ENCODE measurements at places on chromosomes 4 and X. TPM values are rescaled to one million over a fixed set of nuclear protein-coding genes. Genes with fewer than 3 reads are reported as not detected.
A peak's percentile ranks its signal among the peaks of the same experiment; 100 is the strongest.

GRCh38 chr4:6019316-6020263 is 1.4 kb upstream of the C4orf50 start:
- no peak for DNase-seq

- DNase-seq: peak; percentile 24
Measured at GRCh38 chrX:134171661-134172587, 65.1 kb upstream of the CCDC160 start.

DNA sequence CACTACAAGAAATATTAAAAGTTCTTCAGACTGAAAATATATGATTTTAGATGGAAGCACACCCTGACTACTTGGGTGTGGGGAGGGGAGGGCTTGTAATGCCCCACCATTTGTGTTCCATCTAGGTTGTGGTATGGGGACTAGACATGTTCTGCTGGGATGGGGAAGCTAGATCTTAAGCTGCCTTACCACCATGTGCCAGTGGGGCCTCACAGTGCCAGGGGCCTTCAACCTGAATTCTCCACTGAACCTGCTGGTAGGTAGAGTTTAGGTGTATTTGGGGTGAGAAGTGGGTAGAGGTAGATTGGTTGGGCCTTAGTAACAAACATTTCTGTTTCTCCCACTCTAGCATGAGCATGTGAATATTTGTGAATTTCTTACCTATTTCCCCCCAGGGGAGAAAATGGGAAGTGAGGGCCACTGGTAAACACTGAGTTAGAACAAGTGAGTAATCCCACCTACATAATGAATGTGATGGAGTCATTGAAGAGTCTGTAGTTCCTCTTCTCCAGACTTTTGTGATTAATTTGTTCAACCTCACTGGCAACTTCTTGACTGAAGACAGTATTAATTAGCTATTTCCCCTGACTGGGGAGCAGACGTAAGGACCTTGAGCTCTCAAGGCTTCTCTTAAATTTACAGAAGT is 44.0 kb downstream of the BRCC3 start:
- DNase-seq: no peak

- no peak for DNase-seq
Measured at GRCh38 chr4:137676357-137676998, 144.2 kb upstream of the PCDH18 start.

DNA sequence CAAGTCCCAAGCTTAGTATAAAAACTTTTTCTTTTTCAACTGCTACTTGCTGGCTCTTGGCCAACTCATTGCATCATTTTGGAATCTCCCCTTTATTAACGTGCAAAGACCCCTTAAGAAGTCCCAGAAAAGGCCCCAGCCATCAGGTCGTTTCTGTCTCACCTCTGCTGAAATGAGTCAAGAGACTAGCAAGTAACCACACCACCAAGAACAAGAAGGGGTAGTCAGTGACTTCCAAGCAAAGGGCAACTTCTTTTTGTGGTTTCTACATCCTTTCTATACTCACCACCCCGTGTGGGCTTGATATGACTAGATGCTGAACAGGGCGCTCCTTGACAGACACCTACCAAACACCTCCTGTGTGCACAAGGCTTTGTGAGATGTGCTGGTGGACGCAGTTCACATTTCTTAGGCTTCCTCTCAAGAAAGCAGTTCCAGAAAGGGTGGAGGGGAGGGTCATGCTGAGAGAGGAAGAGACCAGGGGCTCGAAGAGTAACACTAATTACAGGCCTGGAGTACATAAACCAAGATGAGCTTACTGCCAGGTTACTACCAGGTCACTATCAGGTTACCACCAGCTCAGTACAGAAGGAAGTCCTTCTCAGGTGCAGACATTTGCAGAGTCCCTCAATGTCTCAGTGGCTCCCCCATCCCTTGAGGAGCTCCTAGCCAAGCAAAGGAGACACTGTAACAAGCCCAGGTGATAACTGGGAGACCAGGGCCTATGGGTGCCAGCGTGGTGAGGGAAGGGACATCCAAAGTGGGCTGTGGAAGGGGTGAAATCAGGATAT is 19.3 kb downstream of the JAKMIP1 start:
- no peak for DNase-seq

- no peak for DNase-seq
Measured at GRCh38 chr4:15303052-15303641, 124.7 kb upstream of the C1QTNF7 start.

- peak; percentile 32 for DNase-seq
Measured at GRCh38 chr4:153152501-153153338, 51.5 kb upstream of the TRIM2 start.

GRCh38 chrX:132677233-132677716 is 188.4 kb upstream of the MBNL3 start:
- DNase-seq: no peak

- no peak for DNase-seq
Measured at GRCh38 chrX:20967725-20968124, 406.5 kb upstream of the CNKSR2 start.

DNA sequence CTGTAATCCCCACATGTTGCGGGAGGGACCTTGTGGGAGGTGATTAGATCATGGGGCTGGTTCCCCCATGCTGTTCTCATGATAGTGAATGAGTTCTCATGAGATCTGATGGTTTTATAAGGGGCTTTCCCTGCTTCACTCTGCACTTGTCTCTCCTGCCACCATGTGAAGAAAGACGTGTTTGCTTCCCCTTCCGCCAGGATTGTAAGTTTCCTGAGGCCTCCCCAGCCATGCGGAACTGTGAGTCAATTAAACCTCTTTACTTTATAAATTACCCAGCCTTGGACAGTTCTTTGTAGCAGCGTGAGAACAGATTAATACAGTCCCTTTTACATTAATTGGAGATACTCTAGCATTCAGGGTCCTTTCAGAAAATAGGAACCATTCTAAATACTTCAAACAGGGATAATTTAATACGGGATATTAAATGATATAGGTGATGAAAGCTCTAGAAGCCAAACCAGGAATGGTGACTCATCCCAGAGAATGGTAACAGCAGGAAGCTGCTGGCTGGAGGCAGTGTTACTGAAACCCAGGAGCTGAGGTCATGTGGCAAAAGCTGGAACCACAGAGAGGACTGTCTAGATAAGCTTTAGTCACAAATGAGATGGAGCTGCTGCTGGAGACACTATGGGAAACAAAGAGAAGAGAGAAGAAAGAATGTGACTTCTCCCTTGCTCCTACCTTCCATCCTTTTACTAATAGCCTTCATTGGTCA is 57.3 kb downstream of the GSTCD start:
- no peak for DNase-seq

GRCh38 chrX:13697976-13698375 is 9.0 kb downstream of the RAB9A start:
- DNase-seq: no peak

DNA sequence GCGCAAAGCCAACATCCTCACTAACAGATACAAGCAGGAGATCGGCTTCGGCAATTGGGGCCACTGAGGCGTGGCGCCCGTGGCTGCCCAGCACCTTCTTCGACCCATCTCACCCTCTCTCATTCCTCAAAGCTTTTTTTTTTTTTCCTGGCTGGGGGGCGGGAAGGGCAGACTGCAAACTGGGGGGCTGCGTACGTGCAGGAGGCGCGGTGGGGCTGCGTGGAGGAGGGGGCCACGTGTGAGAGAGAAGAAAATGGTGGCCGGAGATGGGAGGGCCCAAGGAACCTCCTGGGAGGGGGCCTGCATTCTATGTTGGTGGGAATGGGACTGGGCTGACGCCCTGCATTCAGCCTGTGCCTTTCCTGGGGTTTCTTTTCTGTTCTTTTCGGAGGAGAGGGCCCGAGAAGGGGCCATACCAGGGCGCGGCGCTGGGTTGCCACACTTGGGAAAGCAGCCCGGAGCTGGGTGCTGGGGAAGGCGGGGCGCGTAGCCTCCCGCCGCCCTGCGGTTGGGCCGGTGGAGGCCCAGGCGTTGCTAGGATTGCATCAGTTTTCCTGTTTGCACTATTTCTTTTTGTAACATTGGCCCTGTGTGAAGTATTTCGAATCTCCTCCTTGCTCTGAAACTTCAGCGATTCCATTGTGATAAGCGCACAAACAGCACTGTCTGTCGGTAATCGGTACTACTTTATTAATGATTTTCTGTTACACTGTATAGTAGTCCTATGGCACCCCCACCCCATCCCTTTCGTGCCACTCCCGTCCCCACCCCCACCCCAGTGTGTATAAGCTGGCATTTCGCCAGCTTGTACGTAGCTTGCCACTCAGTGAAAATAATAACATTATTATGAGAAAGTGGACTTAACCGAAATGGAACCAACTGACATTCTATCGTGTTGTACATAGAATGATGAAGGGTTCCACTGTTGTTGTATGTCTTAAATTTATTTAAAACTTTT is 4.5 kb downstream of the MID1IP1 start:
- peak; percentile 67 for DNase-seq

DNA sequence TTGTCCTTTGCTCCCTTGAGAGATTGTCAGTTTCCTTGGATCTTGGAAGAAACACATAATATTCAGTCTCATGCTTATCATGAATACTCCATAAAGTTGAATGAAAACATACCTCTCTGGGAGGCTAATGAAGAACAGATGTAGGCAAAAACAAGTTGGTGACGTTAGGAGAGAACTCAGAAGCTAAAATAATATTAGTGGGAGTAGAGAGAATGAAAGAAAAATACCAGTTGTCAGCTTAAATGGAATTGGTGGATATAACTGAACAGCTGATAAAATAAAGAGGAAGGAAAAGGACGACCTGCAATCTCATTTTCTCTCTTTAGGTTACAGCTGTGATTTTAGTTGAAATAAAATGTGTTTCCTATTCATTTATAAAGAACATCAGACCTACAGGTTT is 124.8 kb downstream of the SNCA start:
- DNase-seq: no peak

- no peak for DNase-seq
Measured at GRCh38 chr4:109972786-109973528, 60.3 kb downstream of the EGF start.

GRCh38 chr4:158710814-158711213 is 12.4 kb downstream of the PPID start:
- DNase-seq: no peak

GRCh38 chrX:144730471-144730870 is 516.8 kb upstream of the SPANXN1 start:
- DNase-seq: no peak

DNA sequence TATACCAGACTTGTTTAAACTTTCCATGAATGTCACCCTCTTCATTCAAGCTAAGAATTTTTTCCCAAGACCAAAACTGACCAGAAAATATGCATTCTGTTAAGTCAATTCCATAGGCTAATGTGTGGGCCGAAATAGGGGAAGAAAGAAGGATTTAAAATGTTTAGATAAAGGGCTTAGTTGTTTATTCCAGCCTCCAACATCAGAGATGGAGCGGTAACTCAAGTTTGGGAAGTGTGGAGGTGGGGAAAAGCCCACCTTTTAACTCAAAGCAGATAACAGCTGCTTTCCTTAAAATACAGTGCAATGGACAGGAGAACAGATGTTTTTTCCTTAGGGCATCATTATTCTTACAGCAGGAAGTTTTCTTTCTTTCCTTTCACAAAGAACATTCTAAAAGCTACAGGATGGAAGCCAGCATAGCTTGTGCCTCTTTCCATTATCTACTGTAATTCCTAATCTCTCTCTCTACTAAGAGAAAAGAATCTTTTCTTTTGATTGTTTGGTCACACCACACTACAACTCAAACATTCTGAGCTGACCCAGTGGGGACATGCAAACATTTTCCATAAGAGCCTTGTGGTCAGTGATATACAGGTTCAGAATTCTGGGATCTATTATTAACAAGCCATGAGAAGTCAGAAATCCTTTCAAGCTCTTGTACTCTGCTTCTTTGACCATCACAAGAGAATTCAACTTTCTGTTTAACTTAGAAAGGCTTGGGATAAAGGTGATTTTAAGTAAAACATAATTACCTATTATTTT is 101.6 kb downstream of the PDE5A start:
- no peak for DNase-seq

- no peak for DNase-seq
Measured at GRCh38 chr4:95362066-95362465, 186.7 kb downstream of the UNC5C start.

GRCh38 chr4:102478186-102478585 is 23.0 kb upstream of the NFKB1 start:
- no peak for DNase-seq

GRCh38 chrX:6660567-6661264 is 125.8 kb upstream of the VCX3A start:
- no peak for DNase-seq

- DNase-seq: no peak
Measured at GRCh38 chrX:68846536-68846935, 17.7 kb downstream of the EFNB1 start.

DNA sequence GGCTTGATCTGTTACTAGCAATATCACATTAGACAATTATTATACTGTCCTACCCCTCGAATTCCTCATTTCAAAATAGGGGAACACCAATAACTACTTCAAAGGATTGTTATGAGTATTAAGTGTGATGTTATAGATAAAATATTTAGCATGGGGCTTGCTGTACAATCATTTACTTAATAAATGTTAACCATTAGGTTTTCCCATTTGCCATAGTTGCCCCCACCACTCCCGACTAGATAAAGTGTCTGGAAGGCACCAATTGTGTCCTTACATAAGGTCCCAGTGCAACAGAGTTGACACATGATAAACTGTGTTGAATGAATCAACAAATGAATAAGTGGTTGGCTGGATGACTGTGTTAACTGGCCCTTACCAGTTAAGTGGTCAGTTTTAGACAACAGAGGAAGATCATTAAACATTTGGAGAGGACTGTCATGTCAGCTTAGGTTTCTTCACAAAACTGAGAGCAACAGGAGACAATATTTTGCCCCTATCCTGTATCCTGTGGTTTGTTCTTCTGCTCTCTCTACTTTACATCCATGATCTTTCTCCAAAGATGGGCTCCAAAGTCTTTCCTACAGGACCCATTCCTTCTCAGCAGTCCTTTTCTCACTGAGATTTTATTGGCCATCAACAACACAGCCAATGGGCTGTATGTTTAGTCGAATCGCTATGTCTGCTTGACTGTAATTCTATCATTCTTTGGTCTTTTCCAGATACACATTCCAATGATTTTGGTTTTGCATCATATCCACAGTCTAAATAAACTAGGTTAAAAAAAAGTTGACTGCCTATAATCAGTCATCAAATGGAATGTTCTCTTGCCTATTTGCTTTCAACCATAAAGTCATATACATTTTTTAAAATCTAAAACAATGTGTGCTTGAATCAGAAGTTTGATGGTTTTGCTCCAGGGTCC is 74.4 kb downstream of the RNF150 start:
- no peak for DNase-seq

- peak; percentile 25 for DNase-seq
Measured at GRCh38 chrX:46912603-46913491, 626 bp downstream of the JADE3 start.

ZFP92 gene
- total RNA-seq: 0.49 TPM

FAM193A gene
- total RNA-seq: 16.0 TPM

CCDC149 gene
- total RNA-seq: 9.0 TPM

NAT8L gene
- 0.52 TPM for total RNA-seq

DACH2 gene
- not detected for total RNA-seq

CLGN gene
- total RNA-seq: 47.0 TPM

USP51 gene
- 1.4 TPM for total RNA-seq

SULT1E1 gene
- not detected for total RNA-seq

GAGE12J gene
- total RNA-seq: not detected

GPR173 gene
- total RNA-seq: 0.25 TPM

FAM47E gene
- 3.0 TPM for total RNA-seq

DDX60 gene
- total RNA-seq: 5.3 TPM

TMSB15B gene
- total RNA-seq: 0.60 TPM

LRCH2 gene
- 1.0 TPM for total RNA-seq

XAGE2 gene
- not detected for total RNA-seq

CFI gene
- 6.8 TPM for total RNA-seq

ERVMER34-1 gene
- total RNA-seq: 3.9 TPM

CFP gene
- total RNA-seq: 3.0 TPM

STPG2 gene
- total RNA-seq: not detected
